Activated T-helper 1 cell treated with anti-CD3 and anti-CD28 coated beads, Interleukin-12 subunit alpha, Interleukin-12 subunit beta, Interleukin-2, Interleukin-4 antibody, amounts not matched to agents 30 ng/mL and 10 ng/mL and 1 ng/mL, durations not matched to agents 14 hours and 24 hours and 36 hours (primary cell): ENCODE measurements at places on chromosomes 3 and 15. TPM values are rescaled to one million over a fixed set of nuclear protein-coding genes. Genes with fewer than 3 reads are reported as not detected.

DNA sequence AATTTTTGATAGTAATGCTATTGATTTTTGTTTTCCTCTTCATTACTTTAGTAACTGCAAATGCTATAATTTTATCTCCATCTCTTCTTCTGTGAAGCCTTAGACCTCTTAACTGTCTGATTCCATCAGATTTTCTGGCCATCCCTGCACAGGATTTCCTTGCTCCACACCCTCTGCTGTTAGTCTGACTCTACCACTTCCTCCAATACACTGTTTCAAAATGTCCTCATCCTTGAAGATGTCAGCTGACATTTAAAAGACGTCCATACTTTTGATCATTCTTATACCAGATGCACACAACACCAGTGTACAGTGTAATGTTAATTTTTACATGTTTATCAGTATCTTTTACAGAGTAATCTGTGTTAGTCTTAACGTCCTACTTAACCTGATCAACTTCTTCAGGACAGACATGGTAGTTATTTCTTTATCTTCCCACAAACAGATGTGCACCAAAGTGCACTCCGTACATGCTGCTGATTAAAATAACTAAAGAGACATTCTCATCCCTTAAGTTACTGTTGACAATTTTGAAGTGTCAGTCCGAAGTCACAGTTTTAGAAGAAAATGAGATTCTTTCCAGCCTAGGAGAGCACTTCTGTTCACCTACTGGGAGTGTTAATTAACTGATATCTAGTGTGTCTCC is 102.4 kb upstream of the RASGRP1 start:
- DNase-seq, result no peak

- DNase-seq, result no peak
Measured at GRCh38 chr15:85879334-85880163, 84.8 kb upstream of the KLHL25 start.

DNA sequence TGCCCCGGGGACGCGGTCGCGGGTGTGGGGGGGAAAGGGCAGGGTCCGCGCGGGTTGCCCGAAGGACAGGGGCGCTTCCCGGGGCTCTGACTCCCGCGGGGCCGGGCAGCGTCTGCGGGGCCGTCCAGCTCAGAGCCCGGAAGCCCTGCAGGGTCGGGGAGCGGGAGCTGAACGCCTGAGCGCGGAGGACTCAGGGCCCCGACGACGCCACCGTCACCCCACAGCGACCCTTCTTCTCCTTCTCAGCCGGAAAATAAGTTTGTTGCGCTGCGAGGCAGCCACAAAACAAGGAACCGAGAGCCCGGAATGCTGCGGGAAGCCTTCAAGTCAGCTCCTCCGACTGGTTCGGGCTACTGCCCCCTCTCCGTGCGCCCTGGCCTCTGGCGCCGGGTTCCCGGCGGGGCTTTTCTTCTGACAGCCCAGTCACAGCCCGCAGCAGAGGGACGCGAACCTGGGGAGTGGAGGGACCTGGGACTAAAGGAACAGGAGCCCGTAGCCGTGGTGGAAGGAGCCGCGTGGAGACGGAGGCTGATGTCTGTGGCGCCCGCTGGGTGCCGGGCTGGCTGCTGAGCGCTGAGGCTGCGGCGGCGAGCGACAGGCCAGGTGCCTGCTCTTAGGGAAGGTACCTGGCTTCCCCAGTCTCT is 484 bp downstream of the CNTN4 start:
- no peak for DNase-seq

DNA sequence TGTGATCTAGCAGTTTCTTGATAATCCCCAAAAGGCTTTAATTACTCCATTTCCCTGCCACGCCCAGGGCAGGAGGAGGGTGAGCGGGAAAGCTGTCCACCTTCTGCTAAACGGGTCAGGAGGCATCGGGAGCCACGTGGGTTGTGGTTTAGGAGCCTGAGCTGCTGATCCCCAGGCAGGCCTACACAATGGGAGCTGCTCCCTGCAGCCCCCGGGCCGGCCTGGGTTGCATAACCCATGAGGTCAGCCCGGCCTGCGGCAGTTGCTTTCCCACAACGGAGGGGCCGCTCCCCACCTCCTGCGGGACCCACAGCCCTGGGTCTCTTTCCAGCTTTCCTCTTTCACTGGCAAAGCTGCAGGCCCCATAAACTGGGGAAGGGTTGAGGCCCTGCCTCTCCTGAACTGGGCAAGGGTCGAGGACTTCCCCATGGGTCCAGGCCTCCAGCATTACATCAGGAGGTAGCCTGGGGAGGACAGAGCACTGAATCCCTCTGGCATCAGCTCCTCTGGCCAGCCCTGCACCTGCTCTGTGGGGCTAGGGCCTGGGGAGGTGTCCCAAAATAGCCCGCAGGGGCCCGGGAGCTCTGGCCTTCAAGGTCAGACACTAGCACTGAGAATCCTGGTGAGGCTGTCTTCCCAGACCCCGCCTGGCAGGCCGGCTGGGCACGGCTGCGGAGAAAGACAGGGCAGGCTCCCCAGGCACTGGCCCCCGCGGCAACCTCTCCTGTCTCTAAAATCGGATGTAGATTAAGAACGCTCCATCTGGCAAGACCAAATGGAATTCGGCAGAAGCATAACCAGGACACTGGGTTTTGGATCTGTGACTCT is 47.3 kb downstream of the ZDHHC19 start:
- DNase-seq, result no peak

DNA sequence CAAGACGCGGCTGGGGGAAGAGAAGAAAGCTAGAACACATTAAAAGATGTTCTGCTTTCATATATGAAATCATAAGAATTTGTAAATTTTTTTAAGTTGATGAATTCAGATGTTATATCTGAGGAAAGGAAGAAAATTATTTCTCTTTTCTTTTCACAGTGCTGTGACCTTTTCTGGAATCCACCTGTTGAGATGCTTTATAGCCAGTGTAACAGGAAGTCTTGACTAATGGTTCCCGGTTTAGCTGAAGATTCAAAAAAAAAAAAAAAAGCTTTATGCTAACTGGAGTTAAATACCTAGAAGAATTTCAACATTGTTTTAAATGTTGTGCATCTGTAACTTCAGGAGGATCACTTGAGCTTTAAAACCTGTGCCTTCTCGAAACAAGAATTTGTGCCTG is 9.9 kb downstream of the GTPBP8 start:
- DNase-seq, result no peak

GRCh38 chr15:80497221-80497620 is 93.0 kb downstream of the ARNT2 start:
- DNase-seq, result no peak

GRCh38 chr3:133330065-133330464 is 69.8 kb upstream of the BFSP2 start:
- DNase-seq, result no peak

- no peak for DNase-seq
Measured at GRCh38 chr15:89654847-89655805, at the start of gene KIF7. KIF7 (minus strand) TSS chr15:89655467; CDS start chr15:89652930, 2,537 bp downstream.

DNA sequence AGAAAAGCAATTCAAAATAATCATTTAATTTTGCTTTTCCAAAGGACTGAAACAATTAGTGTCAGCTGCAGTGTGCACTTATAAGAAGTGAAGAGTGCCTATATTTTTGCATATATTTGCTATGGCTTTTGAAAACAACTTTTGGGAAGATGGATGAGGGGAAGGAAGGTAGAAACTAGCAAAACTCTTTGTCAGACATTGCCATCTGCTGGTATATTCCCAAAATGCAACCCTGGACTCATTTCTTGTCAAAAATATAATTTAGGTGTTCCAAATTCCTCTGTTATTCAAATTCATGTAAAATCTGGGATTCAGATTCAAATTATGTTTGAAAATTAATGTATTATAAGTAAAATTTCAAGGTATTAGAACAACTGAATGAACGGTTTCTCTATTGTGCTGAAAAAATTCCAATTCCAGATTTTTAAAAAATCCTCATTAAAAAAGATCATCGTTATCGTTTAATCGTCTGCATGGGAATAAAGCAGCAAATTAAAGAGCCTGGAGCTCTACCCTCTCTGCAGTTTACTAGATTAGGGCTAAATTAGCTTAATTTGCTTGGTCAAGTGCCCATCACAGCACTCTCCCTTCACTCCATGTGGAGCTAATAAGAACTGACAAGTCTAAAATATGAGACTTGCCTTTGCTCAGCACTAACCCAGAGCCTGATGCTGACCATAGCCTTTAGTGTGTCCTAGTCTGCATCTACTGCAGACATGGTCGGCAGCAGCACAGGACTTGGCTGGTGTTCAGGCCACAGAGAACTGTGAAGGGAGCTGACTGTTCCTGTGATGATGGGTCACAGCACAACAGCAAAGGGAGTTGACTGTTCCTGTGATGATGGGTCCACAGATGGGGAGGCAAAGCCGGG is 67.9 kb upstream of the MITF start:
- DNase-seq, result no peak

- DNase-seq, result peak; percentile 10
Measured at GRCh38 chr15:59522988-59523461, 85.0 kb downstream of the FAM81A start.

GRCh38 chr15:65680544-65680943 is 58.8 kb downstream of the SLC24A1 start:
- DNase-seq, result no peak

DNA sequence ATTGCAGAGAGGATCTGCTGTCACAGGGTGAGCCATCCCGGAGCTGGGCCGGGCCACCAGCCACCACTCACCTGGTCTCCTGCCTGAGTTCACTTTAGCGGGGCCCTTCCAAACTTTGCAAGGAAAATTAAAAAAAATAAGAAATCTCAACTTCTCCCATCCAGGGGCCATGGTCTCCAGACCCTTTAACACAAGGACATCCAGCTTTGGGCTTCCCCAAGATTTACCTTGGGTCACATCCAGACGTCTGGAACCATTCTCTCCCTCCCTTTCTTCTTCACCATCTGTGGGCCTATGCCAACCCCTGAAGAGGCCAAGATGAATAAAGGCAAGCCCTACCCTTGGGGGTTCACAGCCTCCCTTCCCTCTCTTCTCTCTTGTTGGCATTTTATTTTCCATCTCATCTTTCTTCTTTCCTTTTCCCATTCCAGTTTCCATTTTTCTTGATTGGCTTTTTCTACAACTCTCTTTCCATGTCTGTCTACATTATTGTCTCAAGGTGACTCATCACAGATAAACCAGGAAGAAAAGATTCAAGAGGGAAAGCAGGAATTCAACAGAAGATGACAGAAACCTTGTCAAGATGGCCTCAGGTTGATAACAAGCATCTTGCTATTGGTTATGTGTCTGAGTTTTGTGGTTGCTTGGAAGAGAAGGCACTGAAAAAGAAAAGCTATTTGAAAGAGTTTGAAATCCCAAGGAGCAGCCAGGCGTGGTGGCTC is 49.5 kb downstream of the ITGA11 start:
- no peak for DNase-seq

GRCh38 chr3:186283651-186284348 is 78.2 kb downstream of the DGKG start:
- no peak for DNase-seq

- DNase-seq, result no peak
Measured at GRCh38 chr3:47877290-47877689, 74.4 kb downstream of the DHX30 start.

- DNase-seq, result no peak
Measured at GRCh38 chr15:79290642-79291275, 8.2 kb downstream of the ANKRD34C start.

- DNase-seq, result no peak
Measured at GRCh38 chr15:91214675-91215590, 114.9 kb downstream of the SV2B start.

- no peak for DNase-seq
Measured at GRCh38 chr3:81443457-81443782, 318.0 kb downstream of the GBE1 start.

DNA sequence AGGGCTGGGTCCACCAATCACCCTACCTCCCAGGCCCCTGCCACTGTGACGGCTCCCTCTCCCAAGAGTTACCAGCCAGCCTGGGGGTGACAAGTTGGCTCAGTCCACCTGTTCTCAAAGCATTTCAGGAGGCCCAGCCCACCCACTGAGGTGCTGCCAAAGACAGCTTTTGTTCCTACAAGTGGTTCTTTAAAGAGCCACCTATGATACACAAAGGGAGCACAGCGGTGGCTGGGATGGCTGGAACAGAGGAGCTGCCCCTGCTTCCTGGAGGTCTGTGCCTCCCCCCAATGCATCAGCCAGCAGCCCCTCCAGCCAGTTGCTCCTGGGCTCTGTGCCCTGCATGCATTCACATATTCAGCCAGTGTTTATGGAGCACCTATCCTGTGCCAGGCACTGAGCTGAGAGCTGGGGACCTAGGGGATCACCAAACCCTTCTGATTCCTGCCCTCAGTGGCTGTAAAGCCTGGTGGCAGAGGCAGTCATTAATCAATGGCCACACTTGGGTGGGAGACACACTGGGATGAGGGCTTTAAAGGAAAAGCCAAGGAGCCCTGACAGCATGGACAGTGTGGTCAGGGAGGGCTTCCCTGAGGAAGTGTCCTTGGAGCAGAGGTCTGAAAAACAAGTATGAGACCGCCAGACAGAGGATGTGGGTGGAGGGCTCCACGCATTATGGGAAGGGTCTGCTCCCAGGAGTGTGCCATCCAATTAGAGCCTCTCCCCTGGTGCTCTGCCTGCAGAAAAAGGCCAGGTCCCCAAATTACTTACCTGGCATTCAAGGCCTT is 107.1 kb upstream of the LINGO1 start:
- no peak for DNase-seq

DNA sequence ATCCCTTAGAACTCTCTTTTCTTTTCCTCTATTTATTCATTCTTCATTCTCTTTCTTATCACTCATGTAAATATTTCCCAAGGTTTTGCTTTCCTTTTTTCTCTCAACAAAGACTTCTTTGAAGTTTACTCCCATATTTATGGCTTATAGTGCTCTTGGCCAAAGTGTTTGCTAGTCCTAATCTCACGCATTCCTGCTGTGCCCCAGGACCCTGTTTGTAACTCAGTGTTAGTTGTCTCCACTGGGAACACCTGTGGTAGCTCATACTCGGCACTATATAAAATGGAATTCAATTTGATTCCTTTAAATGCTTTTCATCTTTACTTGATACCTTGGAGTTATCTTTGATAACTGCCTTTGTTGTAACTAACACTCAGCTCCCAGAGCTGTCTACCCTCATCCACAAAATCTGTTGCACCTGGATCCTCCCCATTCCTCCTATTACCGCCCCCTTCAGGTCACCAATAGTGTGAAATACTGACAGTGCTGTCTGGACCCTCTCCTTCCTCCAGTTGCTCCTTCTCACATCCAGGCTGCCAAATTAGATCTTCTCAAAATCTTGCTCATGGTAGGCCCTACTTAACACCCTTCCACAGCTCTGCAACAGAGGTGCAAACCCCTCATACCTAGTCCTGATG is 76.8 kb downstream of the TIGIT start:
- no peak for DNase-seq

DNA sequence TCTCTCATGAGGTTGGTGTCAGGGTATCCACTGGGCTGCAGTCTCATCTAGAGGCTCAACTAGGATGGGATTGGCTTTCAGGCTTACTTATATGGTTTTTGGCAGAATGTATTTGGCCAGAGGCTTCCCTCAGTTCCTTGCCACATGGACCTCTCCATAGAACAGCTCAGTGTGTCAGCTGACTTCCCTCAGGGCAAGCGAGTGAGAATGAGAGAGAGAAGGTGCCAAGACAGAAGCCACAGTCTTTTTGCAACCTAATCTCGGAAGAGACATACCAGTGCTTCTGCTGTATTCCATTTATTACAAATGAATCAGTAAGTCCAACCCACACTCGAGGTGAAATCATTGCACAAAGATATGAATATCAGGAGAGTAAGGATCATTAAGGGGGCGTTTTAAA is 129.2 kb downstream of the CCNL1 start:
- DNase-seq, result no peak

The SLC22A14 gene
- total RNA-seq, result not detected in 2 replicates

The TUSC7 gene
- total RNA-seq, result not detected in 2 replicates

The SPTBN5 gene
- 1.2 and 1.9 TPM in 2 replicates for total RNA-seq

The UTS2B gene
- total RNA-seq, result not detected in 2 replicates

The ST3GAL6 gene
- 0.44 and 0.83 TPM in 2 replicates for total RNA-seq

The CCDC13 gene
- 0.32 TPM in 1 of 2 replicates, not detected in the other for total RNA-seq

The MYO5C gene
- total RNA-seq, result 0.29 and 0.54 TPM in 2 replicates

The GPR15 gene
- 5.6 and 6.8 TPM in 2 replicates for total RNA-seq

The TTLL13 gene
- 0.29 and 0.65 TPM in 2 replicates for total RNA-seq

The AGTR1 gene
- not detected in 2 replicates for total RNA-seq

The ATP13A4 gene
- 0.31 and 1.7 TPM in 2 replicates for total RNA-seq

The DGKG gene
- total RNA-seq, result 0.26 and 1.4 TPM in 2 replicates
